RCC 7860 (cell line): ENCODE measurements at places on chromosomes 16 and 17.

DNA sequence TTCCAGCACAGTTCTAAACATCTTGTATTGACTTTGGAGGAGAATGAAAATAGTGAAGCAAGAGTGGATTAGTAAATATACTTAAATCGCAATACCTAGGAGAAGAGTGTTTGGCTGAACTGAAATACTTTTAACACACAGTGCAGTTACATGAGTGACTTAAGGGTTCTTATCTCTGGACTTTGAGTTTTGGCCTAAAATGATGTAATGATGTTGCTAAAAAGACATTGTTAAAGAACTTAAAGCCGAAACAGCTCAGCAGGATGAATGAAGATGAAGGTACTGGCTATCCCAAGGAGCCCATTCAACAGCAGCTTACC, 28.1 kb downstream of the PMP22 start:
- DNase-seq, result no peak

DNA sequence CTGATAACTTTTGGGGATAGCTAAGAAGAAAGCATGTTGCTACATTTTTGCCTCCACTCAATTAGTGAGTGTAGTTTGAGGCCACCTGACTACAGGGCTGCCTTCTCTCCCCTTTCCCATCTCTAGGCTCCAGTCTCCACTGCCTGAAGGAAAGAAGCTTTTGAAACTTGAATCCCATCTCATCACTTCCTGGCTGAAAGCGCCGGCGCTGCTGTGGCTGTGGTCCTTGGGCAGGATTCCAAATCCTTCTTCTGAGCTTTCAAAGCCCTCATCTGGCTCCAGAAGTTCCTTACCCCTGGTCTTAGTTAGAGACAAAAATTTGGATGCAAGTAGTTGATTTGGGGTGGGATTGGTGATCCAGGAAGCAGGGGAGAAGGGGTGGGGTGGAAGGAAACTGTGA, 119.4 kb downstream of the FOXL1 start:
- DNase-seq, result no peak

GRCh38 chr16:8863594-8864424, 5.0 kb downstream of the CARHSP1 start:
- peak; percentile 60 for DNase-seq

GRCh38 chr16:546909-547770, 13.1 kb upstream of the PRR35 start:
- DNase-seq, result no peak

DNA sequence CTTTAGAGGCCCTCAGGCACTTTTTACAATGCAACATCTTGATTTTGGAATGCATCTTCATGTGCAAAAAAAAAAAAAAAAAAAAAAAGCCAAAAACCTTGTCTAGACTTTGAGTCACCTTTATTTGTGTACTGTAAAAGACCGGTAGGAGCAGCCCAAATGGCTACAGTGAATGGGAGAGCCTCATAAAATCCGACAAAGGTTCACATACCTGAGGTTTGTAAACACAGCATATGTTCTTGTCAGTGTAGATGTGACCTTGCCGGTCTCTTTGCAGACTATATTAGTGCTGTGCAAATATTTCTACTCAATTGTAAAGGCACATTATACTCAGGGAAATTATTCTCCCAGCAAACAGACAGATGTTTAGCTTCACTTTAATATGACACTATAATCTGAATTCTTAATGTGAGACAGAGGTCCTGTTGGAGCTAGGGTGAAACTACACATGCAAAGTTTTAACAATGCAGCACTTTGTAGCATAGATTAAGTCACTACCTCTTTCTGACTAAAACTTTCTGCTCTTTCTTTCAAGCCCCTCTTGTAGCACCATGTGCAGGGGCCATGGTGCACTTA, 211.3 kb downstream of the CA10 start:
- DNase-seq, result no peak

DNA sequence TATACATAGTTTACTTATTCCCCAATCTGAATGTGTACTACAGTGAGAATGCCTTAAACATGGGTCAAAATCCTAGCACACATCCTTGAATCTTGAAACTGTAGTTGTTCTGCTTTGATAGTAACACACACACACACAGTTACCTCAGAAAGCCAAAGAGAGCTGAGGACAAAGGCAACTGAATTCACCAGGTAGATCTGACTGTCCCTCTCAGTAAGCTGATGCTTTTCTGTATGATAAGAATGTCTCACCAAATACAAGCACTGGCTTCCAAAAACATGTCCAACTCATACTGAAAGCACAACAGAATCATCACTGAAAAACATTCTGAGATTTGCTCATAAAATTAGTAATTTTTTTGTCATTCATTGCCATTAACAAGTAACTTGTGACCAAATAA, 104.3 kb upstream of the DYNLRB2 start:
- no peak for DNase-seq

- peak; percentile 63 for DNase-seq
These were observed 18.8 kb upstream of the GAA start for GRCh38 chr17:80082403-80083135.
